ENCODE measurements at places on chromosomes 5 and 9. TPM values are rescaled to one million over a fixed set of nuclear protein-coding genes. Genes with fewer than 3 reads are reported as not detected.

ITGA2 gene
- total RNA-seq = 78.7 TPM

FST gene
- total RNA-seq = 529 TPM

CDKN2A gene
- 12.8 TPM for total RNA-seq

BSPRY gene
- total RNA-seq = 0.04 TPM

FPGS gene
- 72.6 TPM for total RNA-seq

PCDHGA3 gene
- not detected for total RNA-seq

CAVIN4 gene
- 0.67 TPM for total RNA-seq

SPATA31D4 gene
- not detected for total RNA-seq

FAM169A gene
- total RNA-seq = 22.9 TPM
